NCI-H1417 (cell line): ENCODE measurements at places on chromosomes 2 and 18.

DNA sequence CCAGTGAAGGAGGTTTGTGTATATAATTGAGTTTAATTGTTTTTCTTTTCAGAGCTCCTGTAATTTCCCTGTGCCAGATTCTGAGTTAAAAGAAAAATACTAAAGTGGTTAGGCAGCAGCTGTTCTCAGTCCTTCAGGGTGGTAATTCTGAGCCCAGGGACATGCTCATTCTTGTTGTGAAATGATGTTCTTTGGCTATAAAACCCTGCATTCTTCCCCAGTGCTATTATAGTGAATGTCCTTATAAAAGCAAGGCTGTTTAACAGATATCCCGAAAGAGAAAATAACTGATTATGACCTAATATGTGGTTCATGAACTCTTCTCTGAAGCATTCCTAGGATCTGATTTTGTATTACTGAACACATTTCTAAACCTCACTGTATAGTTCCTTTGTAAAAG lies 34.0 kb downstream of the ADAM23 start:
- DNase-seq, result peak; percentile 83

GRCh38 chr2:210722092-210722491 lies 165.7 kb downstream of the CPS1 start:
- DNase-seq, result no peak

DNA sequence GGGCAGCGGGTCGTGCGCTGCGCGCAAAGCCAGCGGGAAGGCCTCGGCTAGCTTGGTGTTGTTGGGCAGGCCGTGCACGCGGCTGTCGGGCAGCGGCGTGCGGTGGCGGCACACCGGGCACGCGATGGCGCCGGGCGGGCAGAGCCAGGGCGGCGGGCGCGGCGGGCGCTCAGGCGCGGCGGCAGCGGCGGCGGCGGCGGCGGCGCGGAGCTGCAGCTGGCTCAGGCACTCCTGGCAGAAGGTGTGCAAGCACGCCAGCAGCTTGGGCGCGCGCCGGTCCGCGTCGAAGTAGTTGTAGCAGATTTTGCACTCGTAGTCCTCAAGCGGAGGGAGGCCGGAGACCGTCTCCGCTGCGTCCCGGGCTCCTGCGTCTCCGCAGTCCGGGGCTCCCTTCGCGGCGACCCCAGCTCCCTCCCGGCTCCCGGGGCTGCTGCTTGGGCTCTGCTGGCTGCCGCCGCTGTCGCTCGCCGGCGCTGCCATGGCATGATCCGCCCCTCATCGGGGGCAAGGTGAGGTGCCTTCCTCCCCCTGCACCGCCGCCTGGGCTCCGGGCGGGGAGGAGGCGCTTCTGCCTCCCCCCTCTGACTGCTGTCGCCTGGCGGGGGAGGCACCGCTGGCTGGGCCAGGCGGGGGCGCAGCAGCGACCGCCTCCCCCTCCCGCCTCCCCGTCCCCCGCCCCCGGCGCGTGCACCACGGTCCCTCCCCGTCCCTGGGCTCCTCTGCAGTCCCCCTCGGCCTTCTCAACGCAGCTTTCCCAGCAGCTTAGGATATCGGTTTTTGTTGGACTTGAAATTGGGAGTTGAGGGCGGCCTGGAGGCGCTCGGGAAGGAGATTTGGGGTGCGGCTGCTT lies 21.0 kb upstream of the PAX3 start:
- DNase-seq, result peak; percentile 87

DNA sequence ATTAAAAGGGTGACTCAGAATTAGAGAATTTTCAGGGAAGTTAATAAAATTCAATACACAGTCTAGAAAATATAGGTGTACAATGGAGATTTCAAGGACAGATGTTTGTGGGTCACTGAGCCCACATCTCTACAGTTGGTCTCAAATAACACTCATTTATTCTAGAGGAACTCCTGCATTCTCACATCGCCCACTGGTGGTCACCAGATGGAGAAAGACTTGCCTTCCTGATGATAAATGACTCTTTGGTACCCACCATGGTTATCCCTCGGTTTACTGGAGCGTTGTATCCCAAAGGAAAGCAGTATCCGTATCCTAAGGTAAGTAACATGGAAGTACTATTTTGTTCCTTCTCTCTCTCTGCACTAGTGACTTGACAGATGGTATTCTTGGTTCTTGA lies 1297.1 kb downstream of the DPP10 start:
- no peak for DNase-seq

GRCh38 chr18:35711227-35711626 lies 129.7 kb downstream of the GALNT1 start:
- DNase-seq, result peak; percentile 58

DNA sequence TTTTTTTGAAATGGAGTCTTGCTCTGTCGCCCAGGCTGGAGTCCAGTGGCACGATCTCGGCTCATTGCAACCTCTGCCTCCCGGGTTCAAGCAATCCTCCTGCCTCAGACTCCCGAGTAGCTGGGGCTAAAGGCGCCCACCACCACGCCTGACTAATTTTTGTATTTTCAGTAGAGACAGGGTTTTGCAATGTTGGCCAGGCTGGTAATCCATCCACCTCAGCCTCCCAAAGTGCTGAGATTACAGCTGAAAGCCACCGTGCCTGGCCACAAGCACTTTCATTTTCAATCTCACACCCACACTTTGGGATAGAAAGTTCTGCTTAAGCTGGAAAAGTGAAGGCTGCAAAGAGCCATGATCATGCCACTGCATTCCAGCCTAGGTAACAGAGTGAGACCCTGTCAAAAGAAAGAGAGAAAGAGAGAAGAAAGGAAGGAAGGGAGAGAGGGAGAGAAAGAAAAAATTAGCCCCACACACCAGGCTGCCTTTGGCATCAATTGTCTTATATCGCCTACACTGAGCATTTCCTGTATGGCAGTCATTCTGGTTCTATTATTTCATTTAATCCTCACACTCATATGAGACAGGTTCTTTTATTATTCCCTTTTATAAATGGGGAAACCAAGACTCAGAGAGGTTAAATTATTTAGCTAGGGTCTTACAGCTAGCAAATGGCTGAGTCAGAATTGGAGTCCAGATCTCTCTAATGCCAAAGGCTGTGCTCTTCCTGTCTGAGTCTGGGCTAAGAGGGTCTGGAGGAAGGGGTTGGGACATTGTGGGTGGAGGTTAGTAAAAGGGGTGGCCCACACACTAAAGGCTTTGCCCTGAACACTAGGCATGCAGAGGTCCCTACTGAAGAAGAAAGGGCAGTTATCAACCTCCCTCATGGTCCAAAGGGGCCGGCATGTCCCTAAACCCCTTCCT lies 37.9 kb upstream of the PKDCC start:
- no peak for DNase-seq

DNA sequence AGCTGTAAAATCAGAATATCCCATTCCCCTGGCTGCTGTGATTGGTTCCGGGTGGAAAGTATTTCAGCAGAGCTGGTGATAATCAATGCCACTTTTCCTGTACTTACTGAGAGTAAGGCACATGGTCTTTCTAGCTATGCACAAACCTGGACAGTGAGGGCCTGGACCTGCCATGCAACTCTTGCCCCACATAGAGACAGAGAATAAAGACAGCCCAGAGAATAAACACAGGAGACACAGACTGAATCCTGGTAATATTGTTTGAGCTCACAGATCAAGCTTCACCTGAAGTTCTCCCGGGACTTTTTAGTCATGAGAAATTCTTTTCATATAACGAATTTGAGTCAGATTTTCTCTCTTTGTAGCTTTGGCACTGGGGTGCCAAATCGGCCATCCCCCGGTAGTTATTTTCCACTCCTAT lies 81.9 kb downstream of the ACAA2 start:
- no peak for DNase-seq

- no peak for DNase-seq
Observed at GRCh38 chr2:15675456-15676195, 84.0 kb downstream of the DDX1 start.

GRCh38 chr2:69645031-69645431 lies 1.5 kb upstream of the AAK1 start:
- DNase-seq, result no peak

- no peak for DNase-seq
Observed at GRCh38 chr2:202141329-202141947, 68.4 kb downstream of the KIAA2012 start.

DNA sequence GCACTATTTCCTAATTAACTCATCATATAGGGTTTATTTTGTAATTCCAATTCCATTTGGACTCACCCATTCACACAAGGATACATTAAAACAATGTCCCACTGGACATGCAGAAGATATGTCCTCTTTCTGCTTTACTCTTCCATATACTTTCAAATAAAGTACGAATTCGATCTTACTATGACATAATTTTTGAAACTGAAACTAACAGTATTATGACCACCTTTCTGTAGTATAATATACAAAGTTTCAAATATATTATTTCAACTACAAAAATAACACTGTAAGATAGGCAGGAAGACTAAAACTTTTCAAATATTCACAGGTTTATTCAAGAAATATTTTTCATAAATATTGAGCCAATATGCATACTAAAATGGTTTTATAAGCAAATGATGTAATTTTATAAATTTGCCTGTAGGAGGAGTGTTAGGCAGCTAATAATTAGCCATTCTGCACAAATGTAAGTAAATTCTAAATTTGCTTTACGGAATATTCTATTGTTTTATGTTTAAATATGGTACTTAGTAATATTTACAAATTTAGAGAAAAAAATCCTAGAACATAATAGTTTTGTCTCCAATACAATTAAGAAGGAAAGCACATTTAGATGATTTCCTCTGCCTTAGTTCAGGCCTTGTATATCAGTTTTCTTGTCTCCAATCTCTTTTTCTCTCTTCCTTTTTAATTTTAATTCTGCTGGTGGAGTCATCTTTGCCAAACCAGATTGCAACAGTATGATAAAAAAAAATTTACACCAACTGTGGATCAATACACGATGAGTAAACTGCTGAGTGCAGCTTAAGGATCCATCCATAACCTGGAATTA lies 85.9 kb downstream of the CERKL start:
- DNase-seq, result no peak

DNA sequence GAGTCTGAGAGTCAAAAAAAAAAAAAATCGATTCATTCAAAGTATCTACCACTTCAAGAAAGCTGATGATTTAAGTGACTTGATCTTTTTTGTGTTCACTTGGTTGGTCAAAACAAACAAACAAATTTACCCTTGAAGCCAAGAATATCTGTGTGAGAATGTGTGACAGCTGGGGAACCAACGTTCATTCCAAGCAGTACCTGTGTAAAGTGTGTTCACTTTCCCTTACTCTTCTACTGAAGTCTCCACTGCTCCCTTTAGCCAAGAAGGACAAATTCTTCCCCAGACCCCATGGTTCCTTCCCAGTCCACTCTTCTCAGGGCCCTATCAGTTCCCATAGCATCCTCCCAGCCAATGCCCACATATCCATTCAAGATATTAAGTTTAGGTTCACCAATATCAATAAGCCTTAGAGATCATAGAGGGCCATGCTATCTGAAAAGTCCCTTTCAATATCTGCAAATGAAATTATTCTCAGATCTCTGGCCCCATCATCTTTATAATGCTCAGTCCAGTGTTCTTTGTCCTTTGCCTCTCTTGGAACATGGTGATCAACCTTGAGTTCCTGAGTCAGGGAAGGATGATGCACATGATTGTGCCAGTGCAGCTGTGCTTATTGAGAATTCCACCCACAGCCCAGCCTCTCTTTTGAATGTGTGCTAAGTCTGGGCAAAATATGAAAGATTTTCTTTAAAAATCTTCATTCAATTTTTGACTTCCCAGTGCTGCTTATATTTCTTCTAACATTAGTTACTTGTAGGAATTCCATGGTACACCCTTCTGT lies 82.8 kb upstream of the DTNA start:
- no peak for DNase-seq

DNA sequence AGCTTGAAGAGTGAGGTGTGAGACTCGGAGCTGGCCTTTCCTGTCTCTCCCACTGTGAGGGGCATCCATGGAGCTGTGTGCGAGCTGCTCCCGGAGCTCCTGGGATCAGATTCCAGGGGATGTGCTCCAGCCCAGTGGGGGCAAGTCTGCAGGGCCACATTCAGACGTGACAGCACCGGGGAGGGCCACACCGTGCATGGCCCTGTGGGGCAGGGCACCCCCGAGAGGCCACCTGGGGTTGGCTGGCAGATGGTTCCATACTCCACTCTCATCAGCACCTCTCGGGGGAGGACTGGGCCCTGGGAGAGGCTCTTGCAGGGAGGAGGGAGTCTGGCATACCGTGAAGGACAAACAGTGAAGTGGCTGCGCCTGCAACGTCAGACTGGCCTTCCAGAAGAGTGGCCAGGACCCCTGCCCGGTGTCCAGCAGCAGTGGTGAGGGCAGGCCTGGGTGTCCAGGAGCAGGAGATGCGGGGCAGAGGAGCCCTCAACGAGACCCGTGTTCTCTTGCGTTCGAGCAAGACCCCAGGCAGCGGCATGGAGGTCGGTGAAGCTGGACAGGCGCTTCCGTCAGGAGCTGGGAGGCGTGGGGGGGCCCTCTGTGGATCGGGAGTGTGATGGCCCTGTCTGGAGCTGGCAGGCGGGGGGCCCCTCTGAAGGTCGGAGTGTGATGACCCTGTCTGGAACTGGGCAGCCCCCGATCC lies 84.3 kb downstream of the ASB1 start:
- peak; percentile 40 for DNase-seq

GRCh38 chr2:240820607-240821428 lies 799 bp upstream of the KIF1A start:
- DNase-seq, result peak; percentile 98

DNA sequence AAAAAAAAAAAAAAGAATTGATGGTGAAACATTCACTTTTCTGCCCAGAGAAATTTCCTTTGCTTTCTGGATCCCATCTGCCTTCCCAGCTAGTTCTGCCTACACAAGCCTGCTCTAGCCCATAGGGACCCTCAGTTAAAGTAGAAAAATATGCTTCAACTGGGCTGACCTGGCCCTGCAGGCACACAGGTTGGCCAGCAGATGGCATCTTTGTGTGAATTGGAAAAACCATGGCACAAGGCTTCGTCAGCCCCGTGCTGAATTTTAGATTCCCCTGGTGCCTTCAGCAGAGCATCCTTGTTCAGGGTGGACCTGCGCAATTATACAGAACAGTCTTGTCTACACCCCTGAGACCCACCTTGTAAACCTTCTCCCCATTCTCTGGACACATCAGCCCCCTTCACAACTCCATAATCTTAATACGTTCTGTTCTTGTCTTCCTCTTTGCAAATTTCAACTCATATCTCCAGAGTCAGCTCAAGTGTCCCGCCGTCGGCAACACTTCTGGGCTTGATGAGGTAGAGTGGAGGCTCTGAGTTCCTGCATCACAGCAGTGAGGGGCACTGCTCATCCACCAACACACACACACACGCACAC lies 114.5 kb downstream of the INSIG2 start:
- DNase-seq, result peak; percentile 58

DNA sequence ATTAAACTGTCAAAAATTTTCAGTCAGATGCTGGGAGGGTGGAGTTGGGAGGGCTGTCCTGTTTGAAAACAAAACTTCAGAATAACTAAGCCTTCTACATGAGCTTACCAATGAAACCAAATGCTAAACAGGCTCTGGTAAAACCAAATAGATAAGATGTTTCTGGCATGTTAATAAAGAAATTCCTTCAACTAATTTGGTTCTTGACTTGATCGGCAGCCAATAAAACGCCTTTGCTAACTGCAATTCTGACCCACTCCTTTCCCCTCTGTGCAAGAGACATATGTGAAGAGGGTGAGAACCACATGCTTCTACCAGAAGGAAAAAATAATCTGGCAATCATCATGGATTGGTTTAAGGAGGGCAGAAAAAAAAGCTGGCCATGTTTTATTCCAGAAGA lies 20.9 kb downstream of the MAP4K3 start:
- no peak for DNase-seq

GRCh38 chr2:207706936-207707860 lies 4.2 kb upstream of the CCNYL1 start:
- no peak for DNase-seq
